ENCODE measurements at places on chromosomes 5 and 9. TPM values are rescaled to one million over a fixed set of nuclear protein-coding genes. Genes with fewer than 3 reads are reported as not detected.

The CCDC192 gene
- not detected for total RNA-seq

The C5orf34 gene
- total RNA-seq: 10.2 TPM

- peaks cover 5% of the 10 kb centered on the region for H3K36me3 ChIP-seq
- no peak for DNase-seq
- peak overlapping the region; percentile 75 for H3K27ac ChIP-seq
- H3K4me3 ChIP-seq: peak overlapping the region; percentile 1
Observed at GRCh38 chr5:31990701-31991110, 183.4 kb downstream of the GOLPH3 start.

DNA sequence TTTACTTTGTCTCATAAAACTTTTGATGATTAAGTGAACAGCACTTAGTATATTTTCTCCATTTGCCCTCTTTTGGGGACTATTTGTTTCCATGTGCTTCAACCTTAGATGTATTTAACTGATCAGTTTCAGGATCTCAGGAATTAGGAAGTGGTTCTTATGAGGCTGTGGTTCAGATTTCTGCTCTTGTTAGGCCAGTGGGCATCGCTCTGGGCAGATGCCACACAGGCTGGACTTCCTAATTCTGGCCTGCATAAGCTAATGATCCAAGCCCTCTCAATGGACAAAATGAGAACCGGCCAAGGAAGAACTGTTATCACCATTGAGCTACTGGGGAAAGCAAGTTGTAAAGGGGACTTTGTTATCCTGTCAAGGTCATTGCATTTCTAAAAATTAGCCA lies 6.9 kb downstream of the ARHGAP26 start:
- peaks cover 28% of the 10 kb centered on the region for H3K4me1 ChIP-seq
- no peak overlapping the region for H3K4me3 ChIP-seq
- no peaks in the 10 kb centered on the region for H3K36me3 ChIP-seq
- DNase-seq: no peak
- no peak overlapping the region for H3K27ac ChIP-seq

GRCh38 chr9:137785704-137786161 lies 91.8 kb upstream of the CACNA1B start:
- H3K27me3 ChIP-seq: peaks cover 11% of the 10 kb centered on the region
- peaks cover 29% of the 10 kb centered on the region for H3K4me1 ChIP-seq
- H3K27ac ChIP-seq: peak overlapping the region; percentile 19
- H3K4me3 ChIP-seq: no peak overlapping the region

DNA sequence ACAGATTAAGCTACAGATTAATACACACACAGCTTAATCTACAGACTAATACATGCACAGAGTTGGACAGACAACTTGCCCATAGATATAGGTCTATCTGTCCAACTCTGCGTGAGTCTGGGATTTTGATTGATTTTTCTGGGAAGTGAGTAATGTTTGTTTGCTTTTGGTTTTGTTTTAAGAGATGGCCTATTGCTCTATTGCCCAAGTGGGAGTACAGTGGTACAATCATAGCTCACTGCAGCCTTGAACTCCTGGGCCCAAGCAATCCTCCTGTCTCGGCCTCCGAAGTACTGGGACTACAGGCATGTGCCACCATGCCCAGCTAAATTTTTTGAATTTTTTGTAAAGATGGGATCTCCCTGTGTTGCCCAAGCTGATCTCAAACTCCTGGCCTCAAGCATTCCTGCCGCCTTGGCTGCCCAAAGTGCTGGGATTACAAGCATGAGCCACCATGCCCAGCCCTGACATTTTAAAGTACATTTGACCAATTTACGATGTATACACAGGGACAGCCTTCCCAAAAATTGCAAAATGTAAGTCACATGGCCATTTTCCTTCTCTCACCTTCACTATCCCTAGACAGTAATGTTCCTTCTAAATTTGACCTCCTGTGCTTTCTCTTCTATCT lies 50.8 kb downstream of the PAPPA start:
- H3K27me3 ChIP-seq: peaks cover 2% of the 10 kb centered on the region
- H3K36me3 ChIP-seq: no peaks in the 10 kb centered on the region
- H3K27ac ChIP-seq: no peak overlapping the region
- H3K4me1 ChIP-seq: no peaks in the 10 kb centered on the region

GRCh38 chr5:68543212-68543611 lies 327.7 kb downstream of the PIK3R1 start:
- H3K27ac ChIP-seq: no peak overlapping the region
- DNase-seq: no peak
- H3K4me1 ChIP-seq: peaks cover 6% of the 10 kb centered on the region

DNA sequence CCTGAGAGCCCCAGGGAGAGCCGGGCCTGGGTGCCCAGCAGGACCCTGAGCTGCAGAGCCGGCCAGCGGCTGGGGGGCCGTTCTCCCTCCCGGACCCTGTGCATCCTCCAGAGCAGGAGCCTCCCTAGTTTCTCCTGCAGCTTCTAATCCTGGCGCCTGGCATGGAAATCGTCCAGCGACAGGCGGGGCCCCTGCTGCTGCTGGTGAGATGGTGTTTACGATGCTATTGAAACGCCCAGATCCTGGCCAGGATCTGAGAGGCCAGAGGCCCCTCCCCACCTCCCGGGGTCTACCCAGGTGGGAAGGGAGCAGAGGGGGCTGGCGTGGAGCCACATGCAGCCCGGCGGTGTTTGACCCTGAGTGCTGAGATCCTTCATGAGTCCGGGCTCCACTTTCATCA lies 38.2 kb upstream of the CEP72 start:
- H3K4me3 ChIP-seq: no peak overlapping the region
- DNase-seq: no peak
- no peak overlapping the region for H3K27ac ChIP-seq
- peaks cover 5% of the 10 kb centered on the region for H3K27me3 ChIP-seq
- peaks cover 6% of the 10 kb centered on the region for H3K4me1 ChIP-seq
